IPS-NIHi11 (cell line): ENCODE measurements at places on chromosomes 2 and 18.

- no peak for DNase-seq
Measured at GRCh38 chr2:130912471-130912870, 75.8 kb downstream of the ARHGEF4 start.

DNA sequence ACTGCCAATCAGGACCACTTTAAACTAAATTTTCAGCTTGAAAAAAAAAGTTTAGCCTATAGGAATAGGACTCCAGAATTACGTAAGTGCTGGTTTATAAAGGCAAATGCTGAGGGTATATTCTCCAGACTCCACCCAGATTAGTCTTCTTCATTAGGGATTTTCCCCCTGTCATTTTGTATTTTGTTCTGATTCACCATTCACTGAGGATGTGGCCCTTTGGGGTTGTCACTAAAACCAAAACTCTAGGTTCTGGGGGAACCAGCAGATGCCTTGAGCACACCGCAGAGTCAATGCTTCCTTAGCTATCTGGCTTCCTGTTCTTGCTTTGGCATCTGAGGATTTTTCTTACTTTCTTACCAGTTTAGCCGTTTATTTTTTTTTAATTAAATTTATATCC, 10.5 kb downstream of the SCYGR4 start:
- DNase-seq, result no peak

- DNase-seq, result no peak
Measured at GRCh38 chr2:240526521-240526920, 31.3 kb downstream of the ANKMY1 start.

- DNase-seq, result no peak
Measured at GRCh38 chr2:179455172-179455524, 190.5 kb upstream of the SESTD1 start.

GRCh38 chr2:200943527-200944105, 19.8 kb downstream of the ORC2 start:
- no peak for DNase-seq

GRCh38 chr2:191167766-191168165, 17.0 kb upstream of the STAT4 start:
- DNase-seq, result no peak

- DNase-seq, result no peak
Measured at GRCh38 chr18:53764086-53764485, 460.4 kb downstream of the MBD2 start.

DNA sequence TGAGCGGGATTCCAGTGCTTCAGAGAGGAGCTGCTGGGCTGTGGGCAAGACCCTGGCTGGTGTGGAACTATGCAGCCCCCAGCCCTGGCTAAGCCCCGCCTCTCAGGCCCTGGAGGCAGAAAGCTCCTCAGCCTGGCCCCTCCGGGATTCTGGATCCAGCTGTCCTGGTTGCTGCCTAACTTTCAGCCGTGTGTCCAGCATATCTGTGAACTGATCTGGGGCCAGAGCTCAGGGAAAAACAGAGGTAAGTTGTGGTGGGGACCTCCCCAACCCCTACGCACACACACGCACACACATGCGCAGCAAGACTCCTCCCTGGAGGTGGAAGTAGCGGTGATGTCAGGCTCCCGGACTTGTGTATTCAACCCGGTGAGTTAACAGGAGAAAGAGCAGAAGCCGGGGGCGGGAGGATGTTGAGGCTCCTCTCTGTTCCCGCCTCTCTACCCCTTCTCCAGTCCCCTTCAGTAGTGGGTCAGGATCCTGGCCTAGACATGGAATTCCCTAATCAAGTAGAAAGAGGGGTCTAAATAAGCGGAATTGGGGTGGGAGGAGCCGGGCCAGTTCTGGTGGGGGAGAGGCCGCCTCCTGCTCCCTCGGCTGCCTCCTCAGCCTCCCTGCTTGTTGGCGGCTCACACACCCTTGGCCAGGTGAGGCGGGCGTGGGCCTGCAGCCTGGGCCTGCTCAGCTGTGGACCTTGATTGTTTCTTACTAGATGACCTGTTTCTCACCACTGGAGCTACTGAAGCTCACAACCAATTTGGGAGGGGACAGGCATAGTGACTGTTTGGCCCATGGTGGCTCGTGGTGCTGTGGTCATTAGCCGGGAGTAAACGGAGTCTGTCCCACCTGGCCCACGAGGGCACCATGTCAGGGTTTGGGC, 33.4 kb downstream of the SIX2 start:
- DNase-seq, result no peak

DNA sequence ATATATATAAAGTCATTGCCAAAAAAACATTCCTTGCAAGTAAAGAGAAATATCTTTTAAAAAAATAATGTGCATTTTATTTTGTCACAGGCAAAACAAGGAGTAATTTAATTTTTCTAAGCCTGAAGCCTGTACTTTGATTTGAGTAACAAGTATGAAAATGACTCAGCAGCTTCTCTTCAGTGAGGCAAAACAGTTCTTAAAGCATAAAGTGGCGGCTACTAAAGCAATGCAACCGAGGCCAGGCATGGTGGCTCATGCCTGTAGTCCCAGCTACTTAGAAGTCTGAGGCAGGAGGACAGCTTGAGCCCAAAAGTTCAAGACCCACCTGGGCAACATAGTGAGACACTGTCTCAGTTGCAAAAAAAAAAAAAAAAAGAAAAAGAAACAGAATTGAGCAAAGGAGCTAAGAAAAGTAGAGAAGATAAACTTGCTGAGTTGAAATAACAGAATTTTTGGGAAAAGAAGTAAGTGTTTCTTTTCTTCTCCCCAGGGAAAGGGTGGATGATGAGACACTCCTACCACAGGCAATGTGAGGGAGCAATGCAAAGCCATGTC, 29.6 kb downstream of the DOK1 start:
- no peak for DNase-seq

DNA sequence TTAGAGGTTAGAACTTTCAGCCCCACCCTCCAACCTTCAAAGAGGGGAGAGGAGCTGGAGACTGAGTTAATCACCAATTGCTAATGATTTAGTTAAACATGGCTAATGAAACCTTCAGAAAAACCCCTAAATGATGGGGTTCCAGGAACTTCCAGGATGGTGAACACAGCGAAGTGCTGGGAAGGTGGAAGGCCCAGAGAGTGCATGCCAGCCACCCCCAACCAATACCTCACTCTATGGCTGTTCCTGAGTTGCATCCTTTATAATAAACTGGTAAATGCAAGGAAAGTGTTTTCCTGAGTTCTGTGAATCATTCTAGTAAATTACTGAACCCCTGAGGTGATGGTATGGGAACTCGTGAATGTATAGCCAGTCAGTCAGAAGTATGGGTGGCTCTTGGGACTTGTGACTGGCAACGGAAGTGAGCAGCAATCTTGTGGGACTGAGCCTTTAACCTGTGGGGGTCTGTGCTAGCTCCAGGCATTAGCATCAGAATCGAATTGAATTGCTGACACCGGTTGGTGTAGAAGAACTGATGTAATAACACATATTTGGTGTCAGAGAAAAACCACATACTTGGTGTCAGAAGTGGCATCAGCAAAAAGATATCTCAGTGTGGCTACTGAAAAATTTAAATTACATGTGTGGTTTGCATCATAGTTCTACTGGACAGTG, 37.4 kb downstream of the NPHP1 start:
- peak; percentile 47 for DNase-seq

- no peak for DNase-seq
Measured at GRCh38 chr2:143431316-143431715, 302.1 kb downstream of the ARHGAP15 start.

DNA sequence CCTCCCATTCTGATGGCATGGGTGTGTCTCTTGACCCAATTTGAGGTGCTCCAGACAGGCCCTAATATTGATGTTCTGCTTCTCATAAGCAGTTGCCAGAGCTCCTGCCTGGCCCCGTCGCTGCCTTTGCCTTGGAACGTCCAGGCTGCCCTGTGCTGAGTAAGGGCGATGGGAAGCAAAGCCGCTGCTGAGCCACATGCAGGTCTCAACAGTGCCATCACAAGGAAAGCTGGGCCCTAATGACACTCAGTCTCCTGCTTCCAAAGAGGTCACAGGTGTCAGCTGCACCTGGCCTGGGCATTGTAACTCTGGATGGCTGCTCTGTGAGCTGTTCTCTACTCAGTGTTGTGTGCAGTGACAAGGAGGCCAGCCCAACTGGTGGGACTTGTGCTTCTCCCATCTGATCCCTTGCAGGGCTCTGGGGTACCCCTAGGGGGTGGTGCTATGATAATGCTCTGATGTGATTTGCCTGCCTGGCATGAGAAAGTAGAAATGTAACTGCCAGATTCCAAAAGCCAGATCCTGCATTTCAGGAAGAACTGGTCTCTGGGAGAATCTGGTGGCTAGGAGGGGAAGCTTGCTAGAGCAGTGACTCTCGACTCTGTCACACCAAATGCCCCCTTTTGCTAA, 8.7 kb downstream of the TTC39C start:
- peak; percentile 61 for DNase-seq

DNA sequence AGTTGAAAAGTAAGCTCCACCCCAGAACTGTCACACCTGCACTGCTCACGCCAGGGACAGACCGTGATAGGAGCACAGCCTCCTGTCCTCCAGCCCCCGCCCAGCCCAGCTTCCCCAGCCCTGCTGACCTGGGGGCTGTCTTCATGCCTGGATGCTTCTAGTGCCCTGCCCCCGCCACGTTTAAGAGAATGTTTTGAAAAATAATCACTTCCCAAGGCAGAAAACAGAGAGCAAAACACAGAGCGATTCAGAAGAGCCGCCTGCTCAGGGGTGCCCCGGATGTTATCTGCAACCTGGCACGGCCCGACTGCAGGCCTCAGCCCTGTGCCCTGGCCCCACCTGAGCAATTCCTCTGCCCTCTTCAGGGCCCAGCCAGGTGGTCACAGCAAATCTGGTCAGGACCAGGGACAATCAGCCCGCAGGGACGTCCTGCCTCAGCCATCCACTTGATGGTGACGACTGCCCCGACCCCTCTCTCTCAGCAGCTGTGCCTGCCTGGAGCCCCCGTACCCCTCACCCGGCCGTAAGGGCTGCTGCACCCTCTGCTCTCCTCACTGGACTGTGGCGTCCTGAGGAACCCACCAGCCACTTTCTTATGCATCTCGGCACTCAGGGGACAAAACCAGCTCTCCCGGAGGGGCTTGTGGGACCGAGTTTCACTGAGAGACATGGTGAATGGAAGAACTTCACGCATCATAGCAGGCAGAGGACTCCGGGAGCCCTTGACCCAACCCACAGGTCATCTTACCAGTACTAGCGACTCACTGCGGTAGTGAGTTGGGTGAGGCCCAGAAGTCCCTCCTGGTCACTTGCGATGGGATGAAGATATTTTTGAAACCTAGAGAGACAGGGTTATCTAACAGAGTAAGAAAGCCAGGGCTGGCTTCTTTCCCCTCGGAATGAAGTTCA, 30.2 kb downstream of the ADI1 start:
- no peak for DNase-seq

GRCh38 chr2:202771741-202772460, 99.7 kb downstream of the ICA1L start:
- DNase-seq, result no peak

GRCh38 chr2:34093790-34094189, 494.7 kb upstream of the FAM98A start:
- no peak for DNase-seq

GRCh38 chr2:157488877-157489276, 45.0 kb upstream of the CYTIP start:
- DNase-seq, result no peak

- DNase-seq, result no peak
Measured at GRCh38 chr2:71715241-71715750, 261.9 kb downstream of the DYSF start.

DNA sequence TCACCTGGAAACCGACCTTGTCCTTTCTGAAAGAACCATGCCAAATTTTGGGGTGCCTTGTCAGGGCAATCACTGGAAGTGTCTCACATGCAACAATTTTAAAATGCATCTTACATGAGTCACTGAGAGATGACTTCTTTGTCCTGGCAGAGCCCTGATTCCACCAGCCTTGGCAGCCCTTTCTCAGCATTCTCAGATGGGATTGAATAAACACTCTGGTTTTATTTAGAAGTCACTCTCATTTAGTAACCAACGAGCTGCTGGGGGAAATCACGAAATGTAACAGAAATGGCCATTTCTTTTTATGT, 3.8 kb upstream of the ATP8B1 start:
- no peak for DNase-seq

DNA sequence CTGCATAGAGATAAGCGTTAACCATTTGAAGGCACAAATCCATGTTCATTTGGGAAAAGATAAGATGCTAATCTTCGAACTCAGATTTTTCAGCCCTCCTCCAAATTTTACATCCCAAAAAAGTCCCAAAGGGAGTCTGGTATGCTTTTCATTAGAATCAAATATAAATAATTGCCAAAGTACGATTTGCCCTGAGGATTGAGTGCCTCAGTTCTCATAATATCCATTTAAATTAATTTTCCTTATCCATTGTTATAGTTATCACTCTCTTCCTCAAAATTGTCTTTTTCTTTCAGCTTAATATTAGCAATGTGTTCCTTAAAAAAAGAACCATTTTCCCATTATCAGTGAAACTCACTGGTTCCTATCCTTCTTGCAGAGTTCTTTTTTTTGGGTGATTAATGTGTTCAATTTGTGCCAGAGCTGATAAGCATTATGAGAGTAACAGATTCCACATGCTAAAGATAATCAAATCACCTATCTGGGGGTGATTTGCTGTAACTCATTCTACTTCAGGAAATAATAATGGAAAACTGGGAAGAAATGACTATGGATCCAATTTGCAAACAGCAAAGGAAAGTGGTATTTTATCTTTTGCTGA, 686 bp downstream of the HNMT start:
- no peak for DNase-seq

GRCh38 chr2:48677450-48677849, 59.8 kb downstream of the GTF2A1L start:
- DNase-seq, result no peak

- no peak for DNase-seq
Measured at GRCh38 chr2:105886029-105886454, 141.3 kb downstream of the NCK2 start.

- DNase-seq, result no peak
Measured at GRCh38 chr2:230318190-230319121, 8.5 kb upstream of the SP140L start.

- no peak for DNase-seq
Measured at GRCh38 chr18:49812286-49813068, 856 bp downstream of the ACAA2 start.

- DNase-seq, result no peak
Measured at GRCh38 chr2:187383043-187383800, 64.8 kb downstream of the CALCRL start.

- no peak for DNase-seq
Measured at GRCh38 chr18:23316988-23317387, 136.1 kb upstream of the RIOK3 start.

DNA sequence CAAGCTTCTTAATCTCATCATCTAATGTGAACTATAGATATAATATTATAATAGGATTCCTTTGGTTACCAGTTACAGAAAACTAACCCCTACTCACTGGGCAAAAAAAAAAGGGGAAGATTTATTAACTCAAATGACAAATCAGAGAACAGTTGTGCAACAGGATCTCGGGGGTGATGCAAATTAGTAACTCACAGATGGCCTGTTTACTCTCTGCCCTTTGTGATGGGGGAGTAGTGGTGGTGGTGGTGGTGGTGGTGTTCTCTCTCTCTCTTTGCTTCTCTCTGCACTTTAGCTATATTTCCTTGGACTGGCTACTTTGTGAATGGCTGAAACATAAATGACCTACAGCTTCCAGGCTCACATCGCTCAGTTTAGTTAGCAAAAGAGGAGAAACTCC, 59.0 kb downstream of the TMEM247 start:
- DNase-seq, result no peak
